Stimulated activated CD8-positive, alpha-beta memory T cell treated with anti-CD3 and anti-CD28 coated beads, Interleukin-2, amount 100 ng/mL, for 1 hour (primary cell): ENCODE measurements at places on chromosomes 7 and 10.

DNA sequence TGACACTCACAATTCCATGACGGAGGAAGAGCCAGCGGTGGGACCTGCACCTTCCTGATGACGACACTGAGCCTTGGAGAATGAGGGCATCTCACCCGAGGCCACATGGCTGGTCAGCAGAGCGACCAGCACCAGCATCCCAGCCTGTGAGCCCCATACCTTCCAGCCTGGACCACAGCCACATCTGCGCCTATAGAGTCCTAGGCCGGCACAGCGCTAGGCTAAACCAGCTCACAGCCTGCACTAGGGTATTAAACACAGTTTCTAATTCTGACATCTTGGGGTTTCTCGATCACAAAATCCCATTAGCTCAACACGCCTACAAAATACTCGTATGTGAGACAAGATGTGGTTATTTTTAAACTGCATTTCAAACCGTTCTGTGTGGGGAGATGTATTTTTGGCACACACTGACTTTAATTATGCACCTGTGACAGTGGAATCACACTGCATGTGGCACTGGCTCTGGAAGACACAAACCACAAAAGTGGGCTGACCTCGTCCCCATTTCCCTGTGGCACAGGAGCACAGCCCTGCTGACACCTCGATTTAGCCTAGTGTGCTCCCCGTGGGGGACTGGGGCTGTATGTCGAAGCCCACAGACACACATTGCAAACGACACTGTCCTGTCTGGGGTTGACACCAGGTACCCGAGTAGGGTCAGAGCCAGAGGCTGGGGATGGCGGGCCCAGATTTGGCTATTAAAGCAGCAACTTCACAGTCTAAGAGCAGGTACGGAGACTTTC, 32.5 kb downstream of the CPXM2 start:
- no peak for DNase-seq

GRCh38 chr10:22854935-22855421, 72.9 kb upstream of the ARMC3 start:
- DNase-seq = no peak

DNA sequence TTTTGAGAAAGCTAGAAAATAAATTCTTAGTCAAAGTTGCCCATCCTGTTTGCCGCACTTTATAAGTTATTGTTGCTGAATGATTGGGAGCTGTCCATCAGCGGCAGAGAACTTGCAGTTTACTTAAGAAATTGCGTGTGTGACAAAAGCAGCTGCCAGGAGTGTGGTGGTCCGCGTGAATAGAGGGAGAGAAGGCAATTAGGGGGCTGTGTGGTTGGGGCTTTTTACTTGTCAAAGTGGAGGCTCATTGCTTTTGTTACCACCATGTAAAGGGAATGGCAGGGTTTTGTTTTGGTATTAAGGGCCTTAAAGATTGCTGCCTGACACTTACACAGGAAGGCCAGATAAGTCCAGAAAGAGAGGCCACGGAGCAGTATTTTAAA, 177.8 kb downstream of the TCF7L2 start:
- DNase-seq = no peak

DNA sequence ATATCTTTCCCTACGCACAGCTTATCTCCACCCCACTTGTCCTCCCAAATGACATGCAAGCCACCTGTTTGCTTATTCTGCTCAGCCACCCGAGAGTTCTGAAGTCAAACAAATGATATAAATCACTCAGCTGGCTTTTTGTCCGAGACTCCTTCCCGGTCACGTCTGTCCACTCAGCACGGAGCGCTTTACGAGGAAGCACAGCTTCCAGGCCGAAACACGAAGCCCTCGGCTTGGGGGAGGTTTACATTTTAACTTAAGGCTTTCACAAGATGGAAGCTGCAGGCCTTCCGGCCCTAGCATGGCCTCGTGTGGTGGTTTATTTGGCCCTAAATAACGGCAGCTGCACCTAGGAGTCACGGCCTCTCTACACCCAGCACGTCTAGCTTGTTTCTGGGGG, 60.1 kb upstream of the GNA12 start:
- DNase-seq = no peak

DNA sequence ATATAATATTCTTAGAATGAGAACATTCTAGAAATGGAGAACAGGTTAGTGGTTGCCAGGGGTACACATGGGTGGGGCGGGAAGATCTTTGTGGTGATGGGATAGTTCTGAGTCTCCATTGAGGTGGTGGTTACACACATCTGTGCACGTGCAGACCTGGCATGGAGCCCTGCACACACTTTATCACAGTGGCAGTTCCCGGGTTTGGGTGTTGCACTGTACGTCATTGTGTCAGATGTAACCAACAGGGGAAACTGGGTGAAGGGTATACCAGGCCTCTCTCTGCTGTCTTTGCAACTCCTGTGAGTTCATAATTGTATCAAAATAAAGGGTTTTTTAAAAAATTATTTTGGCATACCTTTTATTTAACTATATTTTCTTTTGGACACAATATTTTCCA, 51.1 kb downstream of the LMTK2 start:
- DNase-seq = no peak
